Substantia nigra (tissue), 51 donors: ENCODE measurements at places on chromosomes 6 and 20.

DNA sequence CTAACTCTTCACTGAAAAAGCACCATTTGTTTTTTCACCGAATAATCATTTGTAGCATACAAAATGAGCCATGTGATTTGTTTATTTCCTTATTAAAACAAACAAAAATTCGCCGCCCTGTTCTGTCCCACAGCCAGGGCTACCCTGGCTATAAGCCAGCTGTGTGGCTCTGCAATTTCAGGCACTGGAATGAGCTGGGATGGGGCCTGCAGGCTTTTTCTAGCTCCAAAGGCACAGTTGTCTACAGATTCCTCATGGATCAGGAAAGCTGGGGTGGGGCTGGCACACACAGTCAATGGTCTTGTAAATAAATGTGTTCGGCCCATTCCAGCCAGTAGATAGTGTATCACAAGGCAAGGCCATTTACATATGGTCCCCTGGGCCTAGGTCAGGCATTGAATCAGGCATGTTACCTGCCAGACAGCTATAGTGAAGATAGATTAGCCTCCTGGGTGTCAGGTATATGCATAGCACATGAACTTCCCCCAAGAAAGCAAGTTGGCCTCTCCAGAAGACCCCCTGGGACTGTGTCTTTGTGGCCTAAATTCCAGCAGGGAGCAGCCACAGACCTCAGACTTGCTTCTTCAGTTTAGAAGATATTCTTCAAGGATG is 608.9 kb downstream of the MAFB start:
- no peak for DNase-seq

GRCh38 chr20:63186528-63187316 is 29.2 kb downstream of the YTHDF1 start:
- no peak for DNase-seq

GRCh38 chr6:51963980-51964379 is 123.4 kb downstream of the PKHD1 start:
- DNase-seq: no peak

DNA sequence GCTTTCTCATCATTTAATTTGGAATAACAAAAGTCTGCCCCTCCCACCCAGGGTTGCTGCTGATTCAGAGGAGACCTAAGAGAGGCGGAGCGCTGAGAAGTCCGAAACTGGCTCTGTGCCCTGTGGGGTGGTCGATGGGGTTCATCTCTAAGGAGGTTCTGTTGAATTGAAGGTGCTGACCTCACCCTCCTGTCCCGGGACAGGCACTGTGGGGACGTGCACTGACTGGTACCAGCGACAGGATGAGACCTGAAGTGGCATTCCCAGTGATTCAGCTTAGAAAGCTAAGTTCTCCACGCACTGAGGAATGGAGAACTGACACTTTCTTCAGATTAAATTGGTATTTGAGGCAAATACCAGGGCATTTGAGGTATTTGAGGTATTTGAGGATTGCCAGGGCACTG is 1.3 kb downstream of the GUCA1B start:
- DNase-seq: no peak

DNA sequence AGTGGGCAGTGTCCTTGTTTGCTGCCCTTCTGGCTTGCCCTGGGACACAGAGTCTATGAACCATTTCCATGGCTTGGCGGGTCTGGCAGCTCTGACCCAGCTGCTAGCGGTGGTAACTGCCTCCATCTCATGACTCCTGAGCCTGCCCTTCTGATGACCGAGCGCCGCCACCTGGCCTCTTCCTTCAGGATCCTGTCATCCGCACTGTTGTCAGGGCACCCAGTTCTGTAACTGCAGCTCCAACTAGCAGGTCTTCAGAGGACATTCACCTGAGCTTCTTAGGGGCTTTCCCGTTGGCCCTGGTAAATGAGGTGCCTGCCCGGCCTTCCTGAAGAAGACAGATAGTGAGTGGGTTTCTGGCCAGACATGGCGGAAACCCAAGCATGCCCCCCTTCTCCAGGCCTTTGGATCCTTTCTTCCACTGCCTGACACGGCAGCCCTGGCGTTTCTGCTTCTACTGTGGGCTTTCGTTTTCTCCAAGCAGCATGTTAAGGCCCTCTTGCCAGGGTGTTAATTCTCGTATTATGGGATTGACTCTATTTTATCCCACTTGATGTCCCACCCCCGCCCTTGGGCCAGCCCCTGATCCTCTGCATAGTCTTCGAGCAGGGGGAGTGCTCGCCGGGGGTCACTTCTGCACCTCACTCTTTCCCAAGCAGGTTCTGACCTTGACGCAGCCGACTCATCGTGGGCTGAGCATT is 24.7 kb downstream of the PACSIN1 start:
- DNase-seq: no peak

- no peak for DNase-seq
Measured at GRCh38 chr6:137737836-137738596, 129.0 kb upstream of the TNFAIP3 start.

DNA sequence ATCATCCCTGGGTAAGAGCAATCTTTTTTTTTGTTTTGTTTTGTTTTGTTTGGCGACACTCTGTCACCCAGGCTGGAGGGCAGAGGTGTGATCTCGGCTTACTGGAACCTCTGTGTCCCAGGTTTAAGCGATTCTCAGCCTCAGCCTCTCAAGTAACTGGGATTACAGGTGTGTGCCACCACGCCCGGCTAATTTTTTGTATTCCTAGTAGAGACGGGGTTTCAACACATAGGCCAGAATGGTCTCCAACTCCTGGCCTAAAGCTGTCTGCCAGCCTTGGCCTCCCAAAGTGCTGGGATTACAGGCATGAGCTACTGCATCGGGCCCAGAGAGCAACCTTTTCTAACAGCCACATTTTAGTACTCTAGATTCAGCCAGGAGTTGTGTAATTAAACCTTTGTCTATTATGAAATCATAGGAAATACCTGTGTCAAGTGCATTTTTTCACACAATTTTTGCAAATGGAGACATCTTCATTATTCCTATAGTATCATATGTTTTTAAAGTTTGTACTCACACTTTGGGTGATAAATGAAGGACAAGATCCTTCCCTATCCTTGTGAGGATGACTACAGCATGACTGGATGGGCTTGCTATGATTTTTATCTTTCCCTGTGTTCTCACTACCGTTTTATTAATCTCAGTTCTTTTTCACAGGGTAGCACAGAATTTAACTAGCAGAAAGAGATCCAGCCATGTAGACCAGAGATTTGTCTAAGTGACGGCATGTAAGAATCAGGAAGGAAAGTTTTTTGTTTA is 82.6 kb downstream of the OR2B2 start:
- DNase-seq: no peak

GRCh38 chr6:131143319-131143718 is 8.1 kb downstream of the AKAP7 start:
- no peak for DNase-seq

DNA sequence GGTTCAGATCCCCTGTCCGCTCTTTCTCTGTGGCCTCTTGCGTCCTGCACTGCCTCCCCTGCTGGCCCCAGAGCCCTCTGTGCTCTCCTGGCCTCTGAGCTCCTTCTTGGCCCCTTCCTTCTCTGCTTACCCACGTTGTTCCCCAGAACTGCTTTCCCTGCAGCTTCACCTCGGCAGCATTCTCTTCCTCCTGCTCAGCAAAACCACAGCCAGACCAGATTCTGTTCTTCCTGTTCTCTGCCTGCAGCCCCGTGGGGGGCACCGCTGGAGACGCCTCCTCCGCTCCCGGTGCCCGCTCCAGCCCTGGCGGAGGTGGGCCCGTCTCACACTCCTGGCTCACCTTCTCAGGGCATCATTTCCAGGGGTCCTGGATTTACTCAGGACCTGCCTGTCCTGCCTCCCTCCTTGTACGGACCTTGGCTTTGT is 59.7 kb downstream of the TCP11 start:
- no peak for DNase-seq

DNA sequence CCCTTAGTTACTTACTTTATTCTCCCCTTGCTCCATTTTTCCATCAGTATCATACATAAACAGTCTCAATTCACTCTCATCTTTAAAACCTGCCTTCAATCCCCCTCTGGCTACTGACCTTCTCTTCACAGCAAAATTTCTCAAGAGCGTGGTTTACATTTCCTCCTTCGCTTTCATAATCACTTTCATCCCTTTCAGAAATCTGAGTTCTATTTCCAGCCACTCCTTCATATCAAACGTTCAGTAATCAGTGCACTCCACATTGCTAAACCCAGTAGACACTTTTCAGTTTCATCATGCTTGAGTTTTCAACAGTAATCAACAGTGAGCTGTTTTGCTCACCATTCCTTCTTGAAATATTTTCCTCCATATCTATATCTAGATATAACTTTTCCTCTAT is 176.7 kb upstream of the HSF2 start:
- no peak for DNase-seq

GRCh38 chr6:35181933-35182612 is 31.7 kb upstream of the SCUBE3 start:
- no peak for DNase-seq

DNA sequence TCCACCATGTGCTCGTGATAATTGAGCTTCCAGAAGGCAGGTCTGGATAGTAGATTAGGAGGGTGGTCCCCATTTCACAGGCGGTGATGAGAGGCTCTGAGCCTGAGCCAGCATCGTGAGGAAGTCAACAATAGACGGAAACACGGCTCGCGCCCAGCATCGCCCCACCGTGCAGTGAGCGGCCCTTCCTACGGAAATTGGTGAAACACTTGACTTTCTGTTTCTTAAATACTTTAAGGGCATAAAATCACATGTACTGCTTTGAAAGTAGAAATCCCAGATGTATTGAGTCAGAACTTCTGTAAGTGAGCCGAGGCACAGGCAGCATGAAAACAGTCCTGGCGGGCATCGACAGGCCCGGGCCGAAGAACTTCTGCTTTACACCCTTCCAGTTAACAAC is 4.3 kb upstream of the KIF25 start:
- no peak for DNase-seq

GRCh38 chr6:158068893-158069799 is 87.5 kb downstream of the SYNJ2 start:
- DNase-seq: no peak

- DNase-seq: no peak
Measured at GRCh38 chr20:46365487-46366220, 40.8 kb downstream of the ELMO2 start.

DNA sequence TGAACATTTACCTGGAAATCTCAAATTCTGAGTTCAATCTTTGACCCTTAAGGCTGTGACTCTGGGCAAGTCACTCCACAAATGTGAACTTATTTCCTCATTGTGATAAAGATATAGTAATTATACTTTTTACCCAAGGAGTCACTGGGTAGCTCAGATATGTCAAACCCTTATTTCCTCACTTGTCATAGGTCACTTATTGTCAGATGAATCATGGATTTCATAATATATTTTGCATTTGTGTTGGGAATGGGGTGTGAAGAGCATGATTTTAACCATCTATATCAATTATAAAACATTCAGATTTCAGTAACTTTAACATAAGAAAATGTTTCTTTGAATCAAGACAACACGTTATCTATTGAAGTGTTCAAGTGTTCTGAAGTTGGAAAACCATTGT is 3.7 kb upstream of the CARMIL1 start:
- DNase-seq: no peak

GRCh38 chr6:144232176-144232831 is 52.8 kb upstream of the UTRN start:
- no peak for DNase-seq

DNA sequence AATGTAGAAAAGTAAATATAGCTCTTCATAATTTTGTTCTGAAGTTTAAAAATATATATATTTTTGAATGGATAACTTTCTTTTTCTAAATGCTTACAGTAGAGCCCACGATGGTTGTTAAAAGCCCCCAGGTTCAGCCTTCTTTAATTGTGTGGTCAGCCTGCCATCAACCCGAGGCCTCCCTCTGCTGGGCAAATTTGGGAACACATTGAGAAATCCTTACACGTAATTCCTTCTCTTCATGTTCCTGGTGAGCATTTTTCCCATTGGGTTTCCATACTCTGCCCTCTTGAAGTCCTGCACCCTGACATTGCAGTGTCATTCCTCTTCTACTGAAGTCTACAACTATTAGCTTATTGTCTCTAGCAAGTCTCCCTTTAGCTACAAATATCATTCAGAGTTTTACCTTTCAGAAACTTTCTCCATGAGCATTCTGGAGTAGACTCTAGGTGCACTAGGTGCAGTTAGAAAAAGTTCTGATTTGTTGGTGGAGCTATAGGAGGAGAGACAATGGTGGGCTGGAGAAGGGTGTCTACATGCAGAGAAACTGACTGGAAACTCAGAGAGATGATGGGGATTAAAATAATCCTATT is 40.6 kb downstream of the TRIM38 start:
- no peak for DNase-seq

- no peak for DNase-seq
Measured at GRCh38 chr20:48826883-48827771, 672 bp downstream of the PREX1 start.

DNA sequence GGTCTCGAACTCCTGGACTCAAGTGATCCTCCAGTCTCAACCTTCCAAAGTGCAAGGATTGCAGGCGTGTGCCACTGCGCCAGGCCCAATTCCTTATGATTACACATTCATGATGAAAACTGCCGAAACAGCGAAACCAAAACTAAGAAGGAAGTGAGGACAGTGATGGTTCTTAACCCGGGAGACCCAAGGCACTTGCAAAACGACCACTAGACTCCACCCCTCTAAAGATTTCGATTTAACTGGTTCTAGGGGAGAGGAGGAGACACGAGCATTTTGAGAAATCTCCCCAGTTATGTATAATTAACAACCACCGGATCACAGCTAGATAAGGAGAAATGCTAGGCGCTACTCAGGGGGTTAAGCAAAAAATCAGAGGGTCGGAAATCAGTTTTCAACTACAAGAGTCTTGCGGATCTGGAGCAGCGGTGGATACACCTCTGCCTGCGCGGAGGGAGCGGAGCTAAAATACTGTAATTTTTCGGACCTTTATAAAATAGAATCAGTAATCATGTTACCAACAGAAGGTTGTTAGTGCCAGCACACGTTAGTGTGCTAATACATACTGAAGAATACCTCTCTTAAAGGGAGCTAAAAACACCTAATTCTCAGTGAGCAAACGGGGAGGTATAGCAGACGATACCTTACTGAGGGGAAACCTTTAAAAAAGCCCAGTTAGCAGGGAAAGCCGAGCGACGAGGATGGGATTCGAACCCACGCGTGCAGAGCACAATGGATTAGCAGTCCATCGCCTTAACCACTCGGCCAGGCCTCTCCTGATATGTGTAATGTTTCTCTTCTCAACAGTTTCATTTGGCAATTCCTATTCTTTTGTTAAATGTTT is 60.0 kb upstream of the BTN3A2 start:
- DNase-seq: no peak

DNA sequence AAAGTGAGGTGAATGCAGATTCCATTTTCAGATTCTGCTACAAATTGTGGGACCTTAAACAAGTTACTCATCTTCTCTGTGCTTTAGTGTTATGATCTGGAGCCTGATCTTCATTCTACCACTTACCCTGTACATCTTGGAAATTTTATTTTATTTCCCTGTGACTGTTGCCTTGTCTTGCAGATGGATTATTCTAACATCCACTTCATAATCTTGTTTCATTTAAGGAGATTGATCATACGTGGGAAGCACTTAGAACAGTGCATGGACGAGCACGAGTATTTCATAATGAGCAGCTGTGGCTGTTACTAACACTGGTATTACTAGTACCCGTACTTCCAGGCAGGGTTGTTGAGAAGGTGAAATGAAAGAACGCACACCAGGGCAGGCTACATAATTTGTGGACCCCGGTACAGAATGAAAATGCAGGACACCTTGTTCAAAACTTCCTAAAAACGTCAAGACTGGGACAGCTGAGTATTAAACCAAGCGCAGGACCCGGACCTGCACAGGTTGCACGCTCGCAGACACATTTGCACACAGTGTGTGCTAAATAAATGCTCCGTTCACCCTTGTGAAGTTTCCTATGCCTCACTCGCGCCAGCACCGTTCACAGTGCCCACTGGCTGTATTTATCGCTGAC is 535 bp upstream of the CCDC170 start:
- no peak for DNase-seq

- no peak for DNase-seq
Measured at GRCh38 chr6:169913096-169913638, 161.7 kb downstream of the ERMARD start.

GRCh38 chr6:87118054-87118453 is 23.1 kb upstream of the CGA start:
- DNase-seq: no peak
